ENCODE measurements at places on chromosomes 13 and 19.
A peak's percentile ranks its signal among the peaks of the same experiment; 100 is the strongest.

GRCh38 chr13:109713681-109714080 lies 72.7 kb downstream of the IRS2 start:
- DNase-seq, result no peak

- no peak for DNase-seq
Observed at GRCh38 chr13:103878891-103879605, 812.8 kb upstream of the SLC10A2 start.

GRCh38 chr13:35804901-35805300 lies 326.3 kb downstream of the DCLK1 start:
- DNase-seq, result no peak

- DNase-seq, result no peak
Observed at GRCh38 chr13:77817521-77817920, 101.1 kb downstream of the EDNRB start.

- DNase-seq, result peak; percentile 89
Observed at GRCh38 chr19:13181747-13182388, 31.7 kb downstream of the IER2 start.

GRCh38 chr13:25980255-25980654 lies 71.6 kb downstream of the SHISA2 start:
- DNase-seq, result no peak

DNA sequence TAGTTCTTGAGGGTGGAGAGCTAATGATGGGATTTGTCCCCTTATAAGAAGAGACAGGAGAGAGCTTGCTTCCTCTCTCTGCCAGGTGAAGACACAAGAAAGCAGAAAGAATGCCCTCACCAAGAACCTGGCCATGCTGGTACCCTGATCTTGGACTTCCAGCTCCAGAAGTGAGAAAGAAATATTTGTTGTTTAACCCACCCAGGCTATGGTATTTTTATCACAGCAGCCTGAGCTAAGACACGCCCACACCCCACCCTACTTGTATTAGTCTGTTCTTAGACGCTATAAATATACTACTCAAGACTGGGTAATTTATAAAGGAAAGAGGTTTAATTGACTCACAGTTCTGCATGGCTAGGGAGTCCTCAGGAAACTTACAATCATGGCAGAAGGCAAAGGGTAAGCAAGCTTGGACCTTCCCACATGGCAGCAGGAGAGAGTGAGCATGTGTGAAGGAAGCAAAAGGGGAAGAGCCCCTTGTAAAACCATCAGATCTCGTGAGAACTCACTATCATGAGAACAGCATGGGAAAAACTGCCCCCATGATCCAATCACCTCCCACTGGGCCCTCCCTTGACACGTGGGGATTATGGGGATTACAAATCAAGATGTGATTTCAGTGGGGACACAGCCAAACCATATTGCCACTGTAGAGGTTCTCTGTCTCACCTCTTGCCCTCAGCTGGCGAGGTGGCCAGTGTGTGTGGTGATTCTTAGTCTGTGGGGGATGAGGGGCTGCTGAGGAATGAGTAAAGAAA lies 57.4 kb upstream of the RCBTB2 start:
- no peak for DNase-seq

GRCh38 chr19:36025541-36025940 lies 7.1 kb downstream of the CLIP3 start:
- peak; percentile 2 for DNase-seq

GRCh38 chr19:32615569-32615968 lies 34.6 kb downstream of the PDCD5 start:
- DNase-seq, result no peak

GRCh38 chr13:19695829-19696228 lies 62.4 kb downstream of the MPHOSPH8 start:
- DNase-seq, result no peak

DNA sequence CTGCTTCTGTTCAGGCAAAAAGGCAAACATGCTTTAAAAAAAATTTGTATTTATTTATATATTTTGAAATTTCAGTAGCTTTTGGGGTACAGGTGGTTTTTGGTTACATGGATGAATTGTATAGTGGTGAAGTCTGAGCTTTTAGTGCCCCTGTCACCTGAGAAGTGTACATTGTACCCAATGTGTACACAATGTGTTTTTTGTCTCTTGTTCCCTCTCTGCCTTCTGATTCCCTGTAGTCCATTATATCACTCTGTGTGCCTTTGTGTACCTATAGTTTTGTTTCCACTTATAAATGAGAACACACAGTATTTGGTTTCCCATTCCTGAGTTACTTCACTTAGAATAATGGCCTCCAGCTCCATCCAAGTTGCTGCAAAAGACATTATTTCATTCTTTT lies 77.4 kb downstream of the PDS5B start:
- DNase-seq, result no peak

DNA sequence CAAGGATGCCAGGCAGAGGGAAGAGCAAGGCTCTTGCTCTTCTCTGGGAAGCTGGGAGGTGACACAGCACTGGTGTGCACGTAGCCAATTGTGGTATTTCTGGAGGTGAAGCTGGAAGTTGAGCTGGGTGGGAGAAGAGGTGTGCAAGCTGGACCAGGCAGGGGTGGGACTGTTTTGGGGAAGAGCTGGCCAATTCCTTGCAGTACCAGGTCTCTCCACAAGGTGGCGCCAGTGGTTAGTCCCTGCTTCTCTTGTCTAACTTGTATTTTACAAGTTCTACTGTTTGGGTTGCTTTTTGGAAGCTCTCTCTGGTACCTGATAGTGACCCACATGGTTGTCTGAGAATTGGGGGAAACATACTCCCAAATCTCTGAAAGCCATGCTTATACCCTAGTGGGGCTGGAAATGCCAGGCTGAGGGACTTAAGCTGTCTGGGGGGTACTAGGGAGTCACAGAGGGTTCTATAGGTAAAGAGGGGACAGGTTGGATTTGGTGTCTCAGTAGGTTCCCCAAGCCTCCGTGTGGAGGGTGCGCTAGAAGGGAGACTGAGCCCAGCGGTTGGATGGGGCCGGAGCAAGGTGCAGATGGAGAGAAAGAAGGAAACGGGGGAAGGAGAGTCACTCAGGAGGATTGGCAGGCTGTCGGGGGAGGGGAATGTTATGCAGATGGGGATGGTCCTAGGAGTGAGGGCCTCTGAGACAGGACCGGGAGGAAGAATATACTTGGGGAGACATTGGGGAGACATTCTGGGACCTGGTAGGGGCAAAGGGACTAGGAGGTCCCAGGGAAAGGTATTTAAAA lies 3.0 kb downstream of the HPN start:
- DNase-seq, result peak; percentile 2
